ENCODE measurements at places on chromosomes 11 and 22.

DNA sequence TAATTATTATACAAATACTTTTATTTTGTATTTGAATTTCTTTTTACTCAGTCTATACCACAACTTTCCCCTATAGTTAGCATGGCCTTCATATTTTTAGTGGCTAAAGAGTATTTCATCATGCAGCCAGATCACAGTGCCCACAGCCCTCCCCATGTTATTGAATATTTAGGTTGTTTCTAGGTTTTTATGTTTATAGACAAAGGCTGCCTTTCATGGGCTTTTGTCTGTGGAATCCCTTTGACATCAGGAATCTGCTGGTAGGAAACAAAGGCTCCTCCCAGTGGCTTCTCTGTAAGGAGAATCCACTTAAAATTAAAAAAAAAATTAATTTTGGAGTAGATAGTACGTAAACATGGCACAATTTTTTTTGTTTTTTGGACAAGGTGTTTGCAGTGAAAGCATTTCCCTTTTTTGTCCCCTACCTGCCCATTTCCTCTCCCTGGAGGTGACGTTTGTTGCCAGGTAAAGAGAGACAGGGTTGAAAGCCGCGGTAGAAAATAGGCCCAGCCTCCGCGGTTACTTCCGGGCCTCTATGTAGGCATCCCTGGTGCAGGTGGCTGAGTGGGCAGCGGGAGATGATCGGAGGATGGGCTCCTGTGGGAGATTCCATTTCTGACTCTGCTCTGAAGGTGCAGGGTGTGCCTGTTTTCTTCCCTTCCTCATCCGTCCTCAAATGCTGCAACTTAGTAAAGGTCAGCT lies 82.2 kb upstream of the OR4B1 start:
- no peak for DNase-seq

DNA sequence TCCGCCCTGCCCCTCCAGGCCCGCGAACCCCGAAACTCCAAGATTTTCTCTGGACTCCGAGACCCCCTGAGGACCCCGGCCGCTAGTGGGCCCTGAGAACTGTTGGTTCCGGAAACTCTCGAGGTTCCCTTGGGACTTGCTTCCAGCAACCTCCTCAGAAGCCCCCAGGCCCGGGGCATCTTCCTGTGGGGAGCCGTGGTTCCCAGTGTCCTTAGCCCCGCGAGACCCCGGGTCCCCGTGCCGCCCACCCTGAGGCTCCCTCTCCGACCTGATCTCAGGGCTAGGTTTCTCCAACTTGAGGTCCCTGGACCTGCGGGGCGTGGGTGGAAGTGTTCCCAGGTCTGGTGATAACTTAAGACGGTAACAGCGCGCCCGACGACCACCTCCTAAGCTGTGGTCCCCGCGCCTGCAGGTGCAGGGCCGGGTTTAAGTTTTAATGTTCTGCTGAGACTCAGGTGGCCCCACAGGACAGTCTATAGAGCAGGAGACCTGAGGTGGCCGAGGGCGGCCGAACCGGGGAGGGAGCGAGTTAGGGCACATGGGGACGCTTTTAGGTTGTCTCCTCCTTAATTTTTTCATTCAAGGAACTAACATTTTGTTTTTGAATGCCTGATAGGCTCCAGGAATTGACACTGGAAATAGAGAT lies 720 bp downstream of the FAM118A start:
- peak; percentile 19 for DNase-seq

DNA sequence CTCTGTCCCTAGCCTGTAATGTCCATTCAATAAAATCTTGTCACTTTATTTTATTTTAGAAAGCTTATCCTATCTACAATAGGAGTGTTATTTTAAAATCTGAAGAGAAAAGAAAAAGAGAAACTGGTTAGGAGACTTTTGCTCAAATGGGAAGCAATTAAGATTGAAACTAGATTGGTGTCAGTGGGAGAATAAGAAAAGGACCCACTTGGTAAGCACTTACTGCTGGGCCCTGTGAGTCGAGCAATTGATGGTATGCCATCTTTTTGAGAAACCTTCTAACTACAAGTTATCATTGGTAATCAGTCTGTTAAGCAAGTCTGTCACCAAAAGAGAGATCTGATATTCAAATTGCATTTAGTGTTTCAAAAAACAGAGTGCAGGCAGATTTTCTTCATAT lies 258.4 kb downstream of the GRM5 start:
- no peak for DNase-seq

DNA sequence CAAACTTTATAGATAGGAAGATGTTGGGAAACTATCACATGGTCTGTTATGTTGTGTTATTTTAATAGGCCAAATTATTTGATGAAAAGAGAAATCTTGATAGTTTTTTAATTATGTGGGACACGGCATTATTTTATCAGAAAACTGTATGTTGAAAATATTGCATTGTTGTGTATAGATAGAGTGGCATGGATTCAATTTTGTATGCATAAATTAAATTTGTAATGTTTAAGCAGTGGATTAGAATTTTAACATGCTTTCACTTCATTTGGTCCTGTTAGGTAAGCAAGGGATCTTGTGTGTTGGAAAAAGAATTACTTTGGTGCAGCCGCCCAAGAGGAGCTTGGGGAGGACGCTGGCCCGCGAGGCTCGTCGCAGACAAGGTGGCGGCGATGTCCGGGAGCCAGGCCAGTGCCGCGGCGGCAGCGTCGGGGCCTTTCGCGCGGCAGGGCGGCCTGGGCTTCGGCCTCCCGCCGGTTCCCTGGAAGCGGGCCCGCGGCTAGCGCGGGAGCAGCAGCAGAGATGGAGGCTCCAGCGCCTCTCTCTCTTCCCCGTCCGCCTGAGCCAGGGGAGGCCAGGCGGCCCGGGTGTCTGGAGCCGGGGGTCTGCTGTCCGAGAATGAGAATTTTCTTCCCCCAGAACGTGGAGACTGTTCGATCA lies 82.7 kb downstream of the GGT1 start:
- DNase-seq: no peak

GRCh38 chr11:111541254-111542061 lies 938 bp downstream of the LAYN start:
- DNase-seq: peak; percentile 74

- no peak for DNase-seq
Observed at GRCh38 chr11:120615391-120615790, 103.8 kb downstream of the GRIK4 start.

DNA sequence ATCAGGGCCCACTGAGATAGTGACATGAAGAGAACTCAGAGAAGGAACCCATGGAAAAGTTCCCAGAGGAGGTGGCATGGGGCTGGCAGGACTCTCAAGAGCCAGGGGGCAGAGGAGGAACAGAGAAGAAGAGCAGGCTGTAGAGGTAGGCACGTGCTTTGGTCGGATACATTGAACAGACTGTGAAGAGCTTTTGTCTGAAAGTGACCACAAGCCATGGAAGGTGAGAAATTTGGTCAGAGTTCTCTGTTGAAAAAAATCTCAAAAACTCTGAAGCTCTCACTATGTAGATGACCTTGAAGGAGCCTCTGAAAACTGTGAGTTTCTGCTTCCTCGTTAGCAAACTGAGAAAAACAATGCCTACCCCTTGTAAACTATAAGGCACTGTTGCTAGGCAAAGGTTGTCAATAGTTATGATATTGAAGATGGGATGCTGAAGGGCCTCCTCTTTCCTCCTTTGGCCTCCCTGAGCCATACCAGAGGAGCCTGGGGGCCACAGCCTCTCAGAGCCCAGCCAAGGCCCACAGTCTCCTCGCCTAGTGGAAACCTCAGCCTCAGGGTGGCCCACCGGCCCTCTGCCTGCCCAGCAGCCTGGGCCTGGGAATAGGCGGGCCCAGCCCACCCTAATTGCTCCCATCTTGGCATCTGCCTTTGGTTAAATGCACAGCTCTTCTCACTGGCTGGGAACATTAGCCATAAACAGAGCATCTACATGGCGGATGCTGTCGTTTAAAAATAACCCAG lies 415.7 kb downstream of the SOX6 start:
- DNase-seq: no peak

DNA sequence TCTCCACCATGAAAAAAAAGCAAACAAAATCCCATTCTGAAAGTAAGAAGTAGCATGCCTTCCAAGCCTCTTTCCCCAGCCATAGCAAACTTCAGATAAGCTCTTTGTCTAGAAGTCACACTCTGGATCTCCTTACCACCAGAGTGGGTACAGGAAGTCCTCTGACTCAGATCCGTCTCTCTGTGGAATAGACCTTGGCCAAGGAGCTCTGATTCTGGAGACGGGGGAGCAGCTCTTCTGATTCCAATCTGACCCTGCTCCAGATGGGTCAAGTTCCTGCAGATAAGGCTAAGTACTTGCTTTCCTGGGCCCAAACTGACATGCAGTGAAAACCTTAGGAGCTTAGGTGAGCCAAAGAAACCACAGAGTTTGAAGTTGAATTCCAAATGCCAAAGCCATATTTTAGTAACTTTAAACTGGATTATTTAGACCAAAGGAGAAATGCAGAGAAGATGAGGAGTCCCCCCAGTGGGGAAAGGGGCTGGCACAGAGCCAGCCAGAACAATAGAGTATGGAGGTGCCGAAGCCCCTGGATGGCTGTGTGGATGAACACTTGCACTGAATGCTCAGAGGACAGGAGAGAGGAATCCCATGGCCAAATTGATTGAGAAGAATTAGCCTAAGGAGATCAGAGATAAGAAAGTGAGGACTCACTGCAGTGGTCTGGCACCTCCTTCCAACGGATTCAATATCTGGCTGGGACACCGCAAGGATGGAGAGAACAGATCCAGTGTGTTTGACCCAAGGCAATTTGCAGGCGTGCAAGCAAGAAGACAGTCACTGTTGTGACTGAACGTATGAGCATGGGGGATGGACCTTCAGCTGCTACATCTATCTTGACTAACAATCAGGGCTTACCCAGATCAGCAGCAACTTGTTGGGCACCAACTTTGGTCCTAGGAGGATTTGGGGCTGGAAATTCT lies 54.9 kb downstream of the ENDOD1 start:
- no peak for DNase-seq

DNA sequence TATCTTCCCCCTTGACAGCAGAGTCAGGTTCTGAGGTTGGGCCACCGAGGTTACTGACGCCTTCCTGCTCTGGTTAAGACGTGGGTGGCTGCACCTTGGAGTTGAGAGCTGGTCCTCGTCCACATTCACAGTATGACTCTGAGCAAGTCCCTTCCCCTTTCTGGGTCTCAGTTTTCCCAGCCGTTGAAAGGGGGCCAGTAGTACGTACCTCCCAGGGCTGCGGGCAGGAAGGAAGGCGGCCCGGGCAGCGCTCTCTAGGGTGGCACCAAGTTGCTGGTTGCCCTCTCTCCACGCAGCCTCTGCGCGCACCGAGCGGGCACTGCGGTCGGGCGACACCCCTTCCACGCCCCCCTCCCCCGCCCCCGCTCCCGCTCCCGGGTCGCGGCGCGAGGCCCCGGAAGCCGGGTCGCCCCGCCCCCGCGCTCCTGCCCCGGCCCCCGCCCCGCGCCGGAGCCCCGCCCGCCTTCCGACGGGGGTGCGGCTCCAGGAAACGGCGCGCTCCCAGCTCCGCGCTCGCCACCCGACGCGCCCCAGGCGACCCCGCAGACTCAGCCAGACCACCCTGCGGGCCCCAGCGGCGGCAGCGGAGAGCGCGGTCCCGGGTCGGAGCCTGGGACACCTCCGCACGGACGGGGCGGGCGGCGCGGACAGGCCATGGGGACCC lies at the start of gene EHBP1L1:
Gene EHBP1L1 (plus strand): TSS at position 486 of the 664 bp plus-strand sequence. CDS start 250 bp downstream, outside the sequence.
- DNase-seq: peak; percentile 83

DNA sequence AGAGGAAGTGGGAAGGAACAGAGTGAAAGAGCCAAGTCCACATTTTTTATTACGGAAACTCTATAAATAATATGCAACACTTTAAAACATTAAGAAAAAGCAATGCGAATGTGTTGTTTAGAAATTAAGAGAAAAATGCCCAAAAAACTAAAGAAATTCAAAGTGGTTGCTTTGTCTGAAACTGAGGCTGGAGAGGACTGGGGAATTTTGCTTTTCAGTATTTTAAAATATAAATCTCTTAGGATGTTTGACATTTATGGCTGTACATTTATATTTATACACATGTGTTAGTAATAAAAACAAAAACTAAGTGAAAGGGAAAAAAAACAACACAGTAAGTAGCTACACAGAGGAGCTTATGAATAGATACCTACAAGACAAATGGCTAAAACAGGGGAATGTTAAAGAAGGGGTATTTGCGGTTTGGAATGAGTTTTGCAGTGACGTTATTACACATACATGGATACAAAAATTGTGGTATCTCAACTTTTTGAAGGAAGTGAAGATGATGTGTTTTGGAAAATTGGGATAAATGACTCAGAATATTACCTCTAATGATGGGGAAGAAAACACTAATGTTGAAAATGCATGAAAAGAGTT lies 97.0 kb upstream of the DRD2 start:
- DNase-seq: no peak

DNA sequence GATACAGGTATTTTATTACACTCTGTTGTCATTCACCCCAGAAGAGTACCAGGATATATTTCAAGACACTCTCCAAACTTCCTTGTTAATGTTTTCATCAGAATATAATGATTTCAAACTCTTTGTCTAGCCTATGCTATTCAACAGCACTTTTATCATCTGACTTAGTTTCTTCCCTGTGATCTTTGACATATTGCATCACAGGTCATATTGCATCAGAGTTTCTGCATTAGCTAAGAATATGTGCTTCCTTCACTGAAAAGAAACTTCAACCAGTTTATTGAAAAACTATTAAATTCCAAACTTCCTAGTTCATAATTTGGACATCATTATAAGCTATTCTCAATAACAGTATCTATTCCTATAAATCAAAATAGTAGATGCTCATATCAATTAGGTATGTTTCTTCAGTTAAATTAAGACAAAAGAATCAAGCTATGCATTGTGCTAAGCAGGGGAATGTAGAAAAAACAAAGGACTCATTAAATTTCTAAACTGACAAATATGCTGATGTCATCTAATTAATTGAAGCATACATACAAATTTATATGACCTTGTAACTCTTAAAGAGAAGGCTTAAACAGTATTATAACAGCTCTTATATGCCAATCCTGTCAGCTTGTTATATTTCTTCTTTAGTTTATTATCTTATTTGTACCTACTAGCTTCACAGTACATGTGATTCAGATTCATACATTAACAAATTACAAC lies 361.8 kb upstream of the LUZP2 start:
- no peak for DNase-seq

DNA sequence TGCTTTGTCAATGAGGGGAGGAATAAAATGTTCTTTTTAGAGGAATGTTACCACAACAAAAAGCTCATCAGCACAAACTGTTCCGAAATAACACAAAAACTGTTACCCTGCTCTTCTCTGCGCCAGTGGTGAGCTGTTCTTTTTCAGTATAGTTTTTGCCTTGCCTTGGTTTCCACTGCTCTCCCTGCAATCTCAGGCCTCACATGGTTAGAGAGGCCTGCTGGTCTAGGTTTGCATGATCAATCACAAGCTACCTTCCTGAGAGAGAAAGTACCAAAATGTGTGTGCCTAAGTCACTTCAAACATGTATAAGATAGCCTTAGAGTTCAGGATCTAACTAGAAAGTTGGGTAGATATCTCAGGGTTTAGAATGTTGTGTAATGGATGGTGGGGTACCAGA lies 114.6 kb downstream of the STIM1 start:
- DNase-seq: no peak
